Stimulated activated CD4-positive, alpha-beta T cell treated with anti-CD3 and anti-CD28 coated beads, Interleukin-2, amount 100 ng/mL, for 24 hours (primary cell): ENCODE measurements at places on chromosomes 5 and 9.

GRCh38 chr5:79021753-79022152 is 36.6 kb upstream of the ARSB start:
- DNase-seq = no peak

DNA sequence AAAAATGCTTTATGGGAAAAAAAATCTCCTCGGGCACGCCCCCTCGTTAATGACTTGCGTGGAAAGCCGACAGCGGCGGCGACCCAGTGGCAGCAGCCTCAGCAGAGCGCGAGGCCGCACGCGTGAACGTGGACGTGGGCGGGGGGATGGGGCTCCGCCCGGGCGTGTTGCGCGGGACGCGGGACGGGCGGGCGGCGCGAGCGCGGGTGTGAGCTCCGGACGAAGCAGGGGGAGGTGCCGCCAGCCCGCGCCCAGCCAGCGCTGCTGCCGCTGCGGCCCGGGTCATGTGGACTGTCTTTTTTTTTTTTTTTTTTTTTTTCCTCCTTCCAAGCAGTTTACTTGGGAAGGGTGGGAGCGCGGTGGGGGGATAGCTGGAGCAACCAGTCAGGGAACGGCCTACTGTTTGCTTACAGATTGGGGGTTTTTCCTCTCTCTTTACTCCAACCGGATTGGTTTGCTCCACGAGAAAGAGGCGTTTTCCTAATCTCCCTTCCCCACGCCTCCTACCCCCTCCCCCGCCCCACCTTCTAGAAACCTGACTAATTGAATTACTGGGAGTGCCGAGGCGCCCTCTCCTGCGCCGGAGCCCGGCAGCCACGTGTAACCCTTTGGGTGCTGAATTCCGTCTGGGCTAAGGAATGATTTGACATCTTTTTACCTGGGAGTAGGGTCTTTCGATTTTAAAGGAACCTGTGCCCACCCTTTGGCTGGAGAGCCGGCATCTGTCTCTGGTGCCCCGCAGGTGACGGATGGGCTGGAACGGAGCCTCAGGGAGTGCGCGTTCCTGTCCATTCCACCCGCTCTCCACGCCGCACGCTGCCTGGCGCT is 1.7 kb upstream of the EFNA5 start:
- DNase-seq = peak; percentile 22

DNA sequence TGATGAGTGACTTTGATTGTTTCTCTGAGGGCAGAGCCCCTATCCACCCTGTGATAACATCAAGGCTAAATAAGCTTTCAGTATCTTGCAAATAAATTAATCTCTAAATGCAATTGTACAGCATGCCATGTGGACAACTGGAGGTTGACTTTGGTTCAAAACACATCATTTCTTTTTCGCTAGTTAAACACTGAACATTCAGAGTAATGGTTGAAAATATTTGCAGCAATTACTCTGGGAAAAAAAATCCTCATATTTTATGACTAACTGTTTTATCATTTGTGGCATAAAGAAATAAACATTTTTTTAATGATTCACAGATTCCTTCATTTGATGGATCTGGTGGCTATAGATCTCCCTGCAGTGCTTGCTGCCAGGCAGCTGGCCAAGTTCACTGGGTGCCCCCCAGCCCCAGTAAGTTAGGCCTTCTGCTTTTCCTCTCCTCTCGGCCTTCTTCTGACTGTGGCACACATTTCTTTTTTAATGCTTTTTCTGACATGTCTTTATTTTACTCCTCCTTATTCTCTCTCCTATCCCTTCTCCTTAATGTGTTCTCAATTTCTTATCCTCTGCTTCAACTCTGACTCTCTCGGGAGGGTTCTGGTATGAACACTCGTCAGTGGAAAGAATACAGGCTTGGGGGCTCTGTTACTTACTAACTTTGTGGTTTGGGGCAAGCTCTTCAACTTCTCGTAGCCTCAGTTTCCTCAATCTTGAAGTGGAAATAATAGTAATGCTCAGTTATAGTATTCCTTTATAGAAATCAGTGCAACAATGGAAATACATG is 69.6 kb downstream of the ADAMTSL1 start:
- no peak for DNase-seq

GRCh38 chr5:1930501-1930879 is 47.8 kb upstream of the IRX4 start:
- no peak for DNase-seq

- peak; percentile 41 for DNase-seq
Observed at GRCh38 chr9:131734165-131734610, 5.7 kb downstream of the RAPGEF1 start.

DNA sequence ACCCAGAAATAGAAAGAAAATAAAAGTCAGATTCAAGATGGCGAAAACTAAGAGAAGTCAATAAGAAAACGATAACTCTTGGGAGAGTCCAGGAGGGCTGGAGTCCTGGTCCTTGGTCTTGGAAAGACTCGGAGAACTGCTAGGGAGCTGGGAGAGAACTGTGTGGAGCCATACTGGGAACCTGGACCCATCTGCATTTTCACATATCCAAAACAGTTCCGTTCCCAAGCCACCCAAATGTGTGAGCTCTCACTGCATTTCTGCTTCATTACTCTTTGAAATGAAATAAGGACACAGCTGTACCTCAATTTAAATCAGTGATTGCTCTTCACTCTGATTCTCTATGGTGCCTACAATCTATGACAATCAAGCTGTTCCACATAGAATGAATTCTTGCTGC is 68.1 kb upstream of the CER1 start:
- DNase-seq = no peak

DNA sequence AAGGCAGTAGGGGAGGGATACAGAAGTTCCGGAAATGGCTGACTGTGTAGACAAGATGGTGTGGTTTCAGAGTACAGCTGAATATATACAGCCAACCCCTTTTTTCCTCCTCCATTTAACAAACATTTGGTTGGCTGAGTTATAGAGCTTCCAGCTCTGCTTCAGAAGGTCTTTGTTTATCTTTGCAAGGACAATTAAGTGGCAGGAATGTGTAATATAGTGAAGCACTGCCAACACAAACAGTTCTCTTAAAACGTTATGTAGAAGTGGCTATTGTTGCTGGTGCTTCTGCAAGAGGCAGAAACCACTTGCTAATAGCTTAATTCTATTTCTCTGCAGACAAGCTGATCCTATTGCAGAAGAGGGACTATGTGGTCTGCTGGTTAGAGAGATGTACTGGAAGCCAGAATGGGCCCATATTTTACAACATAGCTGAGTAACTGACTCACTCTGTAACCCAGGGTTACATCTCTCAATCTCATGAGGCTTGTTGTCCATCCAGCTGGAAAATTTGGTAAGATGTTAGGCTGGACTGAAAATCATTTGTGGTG is 62.7 kb upstream of the OSMR start:
- no peak for DNase-seq

DNA sequence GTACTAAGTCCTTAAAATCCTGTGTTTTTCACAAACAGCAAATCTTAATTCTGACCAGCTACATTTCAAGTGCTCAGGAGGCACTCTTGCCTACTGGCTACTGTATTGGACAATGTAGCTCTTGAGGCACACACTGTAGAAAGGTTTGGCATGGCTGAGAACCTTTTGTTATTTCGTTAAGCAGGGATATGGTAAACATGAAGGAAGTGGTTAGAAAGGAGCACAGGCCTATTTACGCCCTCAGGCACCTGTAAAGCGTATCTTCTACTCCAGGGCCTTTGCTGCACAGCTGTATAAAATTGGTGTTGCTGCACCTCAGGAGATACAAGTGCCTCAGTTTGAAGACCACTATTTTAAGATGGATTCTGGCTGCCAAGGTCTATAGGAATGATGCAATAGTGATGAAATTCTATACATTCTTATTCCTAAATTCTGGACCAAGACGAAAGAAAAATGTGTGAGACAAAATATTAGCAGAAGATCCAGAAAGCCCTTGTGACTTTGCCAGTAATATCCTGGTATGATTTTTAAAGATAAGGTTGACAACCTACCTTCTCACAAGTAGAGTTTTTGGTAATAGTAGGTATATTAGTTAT is 9.3 kb upstream of the OTULIN start:
- no peak for DNase-seq

DNA sequence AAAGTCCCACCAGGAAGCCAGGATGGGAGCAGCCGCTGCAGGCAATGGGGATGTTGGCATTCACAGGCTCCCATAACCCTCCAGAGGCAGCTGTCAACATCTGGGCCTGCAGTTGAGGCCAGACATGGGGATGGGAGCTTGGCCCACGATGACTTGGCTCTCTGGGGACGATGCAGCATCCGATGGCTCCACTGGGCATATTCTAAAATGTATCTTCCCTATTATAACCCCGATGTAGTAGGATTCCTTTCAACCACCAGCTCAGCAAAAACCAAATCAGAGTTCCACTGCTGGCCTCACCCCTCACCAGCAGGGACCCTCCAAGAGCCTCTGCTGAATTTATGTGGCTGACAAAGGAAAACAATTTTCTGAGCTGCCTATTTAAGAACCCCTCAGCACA is 7.1 kb downstream of the SPRY4 start:
- no peak for DNase-seq

DNA sequence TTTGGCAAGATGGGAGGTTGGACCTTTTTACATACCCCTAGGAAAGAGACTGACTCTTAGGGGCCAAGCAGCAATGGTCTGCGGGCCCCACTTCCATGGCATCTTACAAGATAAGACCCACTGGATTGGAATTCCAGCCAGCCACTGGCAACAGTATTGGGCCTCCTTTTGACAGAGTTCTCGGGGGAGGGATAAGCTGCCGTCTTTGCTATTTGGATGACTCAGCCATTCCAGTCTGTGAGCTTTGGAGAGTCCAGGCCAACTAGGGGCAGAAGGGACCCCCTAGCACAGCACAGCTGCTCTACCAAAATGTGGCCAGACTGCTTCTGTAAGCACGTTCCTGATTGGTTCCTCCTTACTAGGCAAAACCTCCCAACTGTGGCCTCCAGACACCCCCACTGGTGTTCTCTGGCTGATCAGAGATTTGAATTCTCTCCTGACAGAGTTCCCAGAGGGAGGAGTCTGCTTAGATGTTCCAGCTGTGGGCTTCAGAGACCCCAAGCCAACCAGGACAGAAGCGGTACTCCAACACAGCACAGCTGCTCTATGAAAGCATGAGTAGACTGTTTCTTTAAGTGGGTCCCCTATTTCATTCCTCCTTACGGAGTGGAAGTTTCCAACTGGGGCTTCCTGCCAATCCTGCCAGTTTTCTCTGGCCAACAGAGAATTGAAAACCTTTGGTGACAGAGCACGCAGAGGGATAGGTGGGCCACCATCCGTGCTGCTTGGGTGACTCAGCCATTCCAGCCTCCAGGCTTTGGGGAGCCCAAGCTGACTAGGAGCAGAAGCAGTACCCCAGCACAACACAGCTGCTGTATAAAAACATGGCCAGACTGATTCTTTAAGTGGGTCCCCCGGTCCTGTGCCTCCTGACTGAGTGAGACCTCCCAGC is 672.1 kb upstream of the RIOK2 start:
- DNase-seq = no peak

DNA sequence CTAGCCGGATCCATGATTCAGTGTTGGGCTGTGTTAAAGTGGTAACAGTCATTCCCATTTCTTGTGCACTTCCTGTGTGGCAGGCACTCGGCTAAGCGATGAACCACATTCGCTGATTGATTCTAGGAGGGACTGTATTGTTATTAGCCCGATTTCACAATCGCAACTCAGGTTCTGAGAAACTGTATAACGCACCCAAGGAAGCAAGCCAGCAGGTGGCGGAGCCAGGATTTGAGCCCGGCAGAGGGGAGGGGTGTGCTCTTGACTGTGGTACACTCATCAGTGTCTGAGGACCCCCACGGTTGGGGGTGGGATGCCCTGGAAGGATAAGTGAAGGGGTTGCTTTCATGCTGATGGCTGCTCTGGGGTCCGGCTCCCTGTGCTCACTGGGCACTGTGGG is 34.7 kb downstream of the LRSAM1 start:
- DNase-seq = no peak

DNA sequence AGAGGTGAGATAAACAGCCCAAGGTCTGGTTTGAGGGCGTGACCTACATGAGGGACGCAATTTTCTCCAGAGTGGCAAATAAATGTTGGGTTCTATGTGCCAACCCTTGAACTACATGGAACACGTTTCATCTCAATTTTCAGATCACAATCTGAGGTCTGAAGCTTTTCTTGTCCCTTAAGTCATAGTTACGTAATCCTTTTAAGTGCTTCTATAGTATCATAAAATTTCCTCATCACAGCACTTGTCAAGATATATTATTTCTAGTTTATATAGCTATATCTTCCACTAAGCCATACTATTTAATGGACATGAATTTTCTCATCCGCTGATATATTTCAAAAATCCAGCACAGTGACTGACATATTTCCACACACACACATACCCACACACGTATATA is 53.1 kb upstream of the GRIN3A start:
- no peak for DNase-seq

DNA sequence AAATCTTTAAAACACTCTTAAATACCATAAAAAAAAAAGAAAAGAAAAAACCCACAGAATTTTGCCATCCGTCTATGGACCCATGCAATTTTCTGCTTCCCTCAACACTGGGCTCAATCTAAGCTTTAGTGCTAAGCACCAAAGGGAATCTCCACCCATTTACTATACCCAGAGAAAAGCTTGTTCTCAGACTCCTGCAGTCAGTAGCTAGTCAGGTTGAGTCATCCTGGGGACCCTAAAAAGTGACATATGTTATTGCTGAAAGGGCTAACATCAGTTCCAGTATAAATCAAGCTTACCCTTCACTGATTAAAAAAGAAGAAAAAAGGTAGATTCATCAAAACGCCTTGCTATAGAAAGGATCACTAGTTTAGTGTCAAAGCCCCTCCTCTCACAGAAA is 177.6 kb downstream of the MUSK start:
- DNase-seq = no peak

DNA sequence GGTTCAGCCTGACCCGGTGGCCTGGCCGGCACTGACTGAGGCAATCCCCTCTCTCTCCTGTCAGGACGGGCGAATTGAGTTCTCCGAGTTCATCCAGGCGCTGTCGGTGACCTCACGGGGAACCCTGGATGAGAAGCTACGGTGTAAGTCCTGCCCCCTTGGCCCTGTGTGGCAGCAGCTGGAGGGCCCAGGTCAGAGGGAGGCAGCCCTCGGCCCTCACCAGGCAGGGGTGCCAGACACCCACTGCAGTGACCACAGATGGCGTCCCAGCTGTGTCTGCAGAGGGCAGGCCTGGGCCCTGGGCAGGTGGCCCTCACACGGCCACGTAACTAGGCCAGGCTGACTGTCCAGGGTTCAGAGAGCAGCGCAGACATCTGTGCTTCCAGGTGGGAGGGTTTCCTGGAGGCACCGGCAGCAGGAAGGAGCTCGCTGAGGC is 45.9 kb upstream of the HMCN2 start:
- DNase-seq = no peak

- DNase-seq = no peak
Observed at GRCh38 chr9:126581893-126582292, 31.8 kb upstream of the LMX1B start.

GRCh38 chr5:133453831-133454230 is 158.5 kb downstream of the FSTL4 start:
- DNase-seq = no peak
